ENCODE measurements at places on chromosomes 1 and 21.
A peak's percentile ranks its signal among the peaks of the same experiment; 100 is the strongest.

DNA sequence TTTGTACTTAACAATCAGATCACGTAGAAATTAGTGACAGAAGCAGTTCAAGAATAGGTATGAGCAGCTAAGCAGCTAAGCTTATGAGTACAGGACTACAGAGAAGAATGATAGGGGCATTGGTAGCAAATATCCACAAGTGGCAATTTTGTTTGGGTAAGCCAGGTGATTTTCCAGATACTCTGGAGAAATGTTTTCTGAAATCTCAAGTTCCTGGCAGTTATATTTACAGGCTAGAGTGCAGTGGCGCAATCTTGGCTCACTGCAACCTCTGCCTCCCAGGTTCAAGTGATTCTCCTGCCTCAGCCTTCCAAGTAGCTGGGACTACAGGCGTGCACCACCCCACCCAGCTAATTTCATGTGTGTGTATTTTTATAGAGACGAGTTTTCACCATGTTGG, 55.1 kb downstream of the ARID4B start:
- DNase-seq: no peak

- no peak for DNase-seq
Observed at GRCh38 chr1:22702296-22703085, 8.1 kb upstream of the EPHB2 start.

GRCh38 chr1:53987880-53988279, 30.1 kb downstream of the LDLRAD1 start:
- no peak for DNase-seq

GRCh38 chr21:36419996-36420395, 34.8 kb downstream of the CHAF1B start:
- DNase-seq: peak; percentile 90

- DNase-seq: no peak
Observed at GRCh38 chr1:107132195-107132594, 8.6 kb upstream of the NTNG1 start.

DNA sequence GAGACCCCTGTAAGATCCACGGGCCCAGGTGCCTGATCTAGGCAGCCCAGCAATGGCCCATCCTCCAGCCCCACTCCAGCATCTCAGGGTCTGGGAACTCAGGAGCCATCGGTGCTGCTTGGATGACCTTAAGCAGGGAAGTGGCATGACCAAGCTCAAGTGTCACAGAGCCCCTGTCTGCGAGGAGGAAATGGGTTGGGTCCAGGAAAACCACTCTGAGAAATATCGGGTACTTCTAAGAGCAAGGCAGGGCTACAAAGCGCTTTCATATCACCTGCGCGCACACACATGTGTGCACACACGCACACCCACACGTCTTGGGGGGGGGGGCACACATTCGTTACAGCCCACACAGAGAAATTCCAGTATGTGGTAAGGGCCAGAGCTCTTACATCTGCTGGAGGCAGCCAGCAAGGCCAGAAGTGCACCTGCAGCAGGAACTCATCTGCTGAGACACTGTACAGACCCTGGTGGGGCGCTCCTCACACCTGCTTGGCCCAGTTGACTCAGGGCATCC, 32.6 kb upstream of the SPOCD1 start:
- no peak for DNase-seq

GRCh38 chr1:33576821-33577599, 104.6 kb downstream of the ZSCAN20 start:
- no peak for DNase-seq

- no peak for DNase-seq
Observed at GRCh38 chr1:56073206-56073605, 506.2 kb downstream of the PLPP3 start.

DNA sequence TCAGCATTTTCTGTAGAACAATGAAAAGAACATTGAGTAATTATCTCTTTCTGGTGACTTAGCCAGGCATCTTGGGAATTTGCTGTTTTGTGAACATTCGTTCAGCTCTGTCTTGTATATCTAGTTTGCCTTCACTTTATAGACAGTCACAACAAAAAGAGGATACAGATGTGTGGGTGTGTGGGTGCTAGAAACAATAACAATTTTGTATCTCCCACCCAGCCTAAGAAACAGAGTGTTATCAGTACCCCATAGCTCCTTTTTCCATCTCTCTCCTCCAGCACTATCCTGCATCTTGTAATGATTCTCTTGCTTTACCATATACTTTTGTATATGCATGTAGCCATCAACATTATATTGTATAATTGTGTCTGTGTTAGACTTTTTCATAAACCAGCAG, 33.0 kb downstream of the AK4 start:
- DNase-seq: no peak

GRCh38 chr1:93036672-93037071, 42.4 kb upstream of the MTF2 start:
- no peak for DNase-seq

GRCh38 chr1:204744107-204744779, 58.7 kb upstream of the LRRN2 start:
- no peak for DNase-seq

DNA sequence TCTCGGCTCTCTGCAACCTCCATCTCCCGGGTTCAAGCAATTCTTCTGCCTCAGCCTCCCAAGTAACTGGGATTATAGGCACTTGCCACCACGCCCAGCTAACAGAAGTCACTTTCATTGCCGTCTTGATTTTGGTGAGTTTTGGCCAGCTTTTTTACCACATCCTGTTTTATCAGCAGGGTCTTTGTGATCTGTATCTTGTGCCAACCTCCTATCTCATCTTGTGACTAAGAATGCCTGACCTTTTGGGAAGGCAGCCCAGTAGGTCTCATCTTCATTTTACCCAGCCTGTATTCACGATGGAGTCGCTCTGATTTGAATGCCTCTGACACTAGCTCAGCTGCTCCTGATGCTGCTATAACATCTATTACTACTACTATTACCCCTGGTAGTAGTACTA, 46.8 kb upstream of the BARHL2 start:
- no peak for DNase-seq

DNA sequence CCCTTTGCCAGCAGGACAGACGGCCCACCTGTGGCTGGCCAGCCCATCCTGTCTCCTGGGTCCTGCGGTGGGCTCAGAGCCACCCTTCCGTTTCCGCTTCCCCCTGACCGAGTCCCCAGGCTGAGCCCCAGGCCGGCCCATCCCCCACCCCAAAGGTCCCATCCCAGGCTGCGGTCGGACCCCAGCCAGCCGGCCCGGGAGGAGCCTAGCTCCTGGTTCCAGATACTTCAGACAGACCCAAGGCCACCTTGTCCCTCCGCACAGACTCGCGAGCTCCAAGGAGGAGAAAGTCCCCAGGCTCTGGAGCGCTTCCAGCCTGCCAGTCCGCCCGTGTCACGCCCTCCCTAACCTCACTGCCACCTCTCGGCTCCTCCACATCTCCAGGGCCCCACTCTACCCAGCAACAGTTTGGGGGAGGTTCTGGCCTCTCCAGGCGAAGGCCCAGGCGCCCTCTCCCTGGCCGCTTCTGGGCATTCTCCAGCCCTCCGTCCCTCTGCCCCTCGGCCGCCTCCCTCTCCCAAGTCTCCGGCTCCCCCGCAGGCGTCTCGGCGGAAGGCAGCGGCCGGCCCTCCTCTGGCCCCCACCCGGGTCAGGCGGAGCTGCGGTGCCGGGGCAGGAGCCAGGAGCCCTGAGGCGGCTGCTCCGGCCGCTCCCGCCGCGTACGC, 835 bp downstream of the LRRN2 start:
- DNase-seq: no peak

GRCh38 chr1:33003657-33004056, 33.0 kb downstream of the AK2 start:
- no peak for DNase-seq

DNA sequence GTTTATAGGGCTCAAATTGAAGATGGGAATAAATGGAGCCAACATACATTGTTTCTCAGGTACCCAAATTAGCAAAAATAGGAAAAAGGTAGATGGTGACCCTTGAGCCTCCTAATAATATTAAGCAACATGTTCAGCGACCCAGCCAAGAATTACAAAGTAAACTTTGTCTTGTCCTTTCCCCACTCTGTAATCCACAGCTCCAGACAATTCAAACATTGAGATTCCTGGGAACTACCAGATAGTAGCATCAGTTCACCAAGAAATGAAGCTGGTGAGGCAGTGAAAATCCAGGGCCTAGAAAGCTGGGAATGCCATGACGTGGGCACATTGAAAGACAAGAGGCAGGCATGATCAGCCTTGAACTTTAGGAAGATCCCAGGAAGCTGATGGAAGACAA, 11.7 kb downstream of the HAO2 start:
- no peak for DNase-seq

- DNase-seq: no peak
Observed at GRCh38 chr1:160739098-160739511, at the start of gene SLAMF7. TSS of gene SLAMF7 (plus strand) at chr1:160739247. CDS start at chr1:160739302, 55 bp downstream.

- DNase-seq: no peak
Observed at GRCh38 chr1:228280961-228281591, 73.2 kb downstream of the OBSCN start.

DNA sequence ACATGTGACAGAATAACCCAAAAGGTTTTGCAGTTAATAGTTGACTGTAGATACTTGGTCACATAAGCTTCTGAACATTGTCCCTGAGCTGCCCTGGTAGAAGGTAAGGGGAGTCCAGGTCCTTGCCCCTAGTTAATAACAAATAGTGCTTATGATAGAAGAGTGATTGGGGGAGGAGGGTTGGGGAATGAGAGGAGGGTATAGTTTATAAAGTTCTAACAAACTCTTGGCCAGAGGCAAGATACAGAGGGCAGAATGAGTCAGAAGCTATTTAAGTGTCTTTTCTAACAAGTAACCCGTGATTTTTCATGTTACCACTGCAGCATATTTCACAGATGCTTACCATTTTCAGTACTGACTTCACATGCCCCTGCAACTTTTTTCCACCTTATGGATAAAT, 26.7 kb upstream of the MYOCOS start:
- no peak for DNase-seq

- DNase-seq: no peak
Observed at GRCh38 chr1:205355075-205355453, 1.7 kb downstream of the KLHDC8A start.

- DNase-seq: no peak
Observed at GRCh38 chr1:183967914-183968313, 69.6 kb downstream of the COLGALT2 start.

DNA sequence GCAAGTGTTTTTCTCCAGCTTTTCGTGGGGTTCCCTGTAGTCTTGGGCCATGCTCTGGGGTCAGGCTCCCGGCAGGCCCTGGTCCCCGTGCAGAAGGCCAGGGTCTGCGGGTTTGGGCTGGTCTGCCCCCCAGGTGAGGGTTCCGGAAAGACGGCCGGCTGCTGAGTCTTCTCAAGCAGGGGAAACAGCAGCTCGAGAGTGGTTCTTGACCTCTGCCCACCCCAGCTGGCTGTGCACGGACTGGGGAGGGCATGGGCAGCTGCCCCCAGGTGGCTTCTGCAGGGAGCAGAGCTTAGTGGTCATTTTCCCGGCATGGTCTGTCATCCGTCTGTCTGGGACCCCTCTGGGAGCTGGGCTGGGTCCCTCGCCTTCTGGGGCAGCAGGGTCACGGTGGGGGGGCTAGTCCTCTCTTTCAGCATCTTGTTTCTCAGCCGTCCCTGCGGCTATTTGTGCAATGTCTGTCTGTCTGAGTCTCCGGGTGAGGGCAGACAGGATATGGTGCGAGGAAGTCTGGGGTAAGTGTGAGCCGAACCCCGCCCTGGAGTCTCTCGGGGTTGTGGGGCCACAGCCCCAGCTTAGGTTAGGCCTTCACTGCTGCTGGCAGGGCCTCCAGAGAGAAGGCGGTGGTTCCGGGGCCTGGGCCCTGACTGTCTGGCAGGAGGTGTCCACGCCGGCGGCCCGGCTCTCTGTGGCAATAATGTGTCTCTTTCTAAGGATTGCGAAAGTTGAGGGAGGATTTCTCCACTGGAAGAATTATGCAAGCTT, 6.1 kb downstream of the SKI start:
- peak; percentile 67 for DNase-seq
